ENCODE measurements at places on chromosomes 7 and 10.

DNA sequence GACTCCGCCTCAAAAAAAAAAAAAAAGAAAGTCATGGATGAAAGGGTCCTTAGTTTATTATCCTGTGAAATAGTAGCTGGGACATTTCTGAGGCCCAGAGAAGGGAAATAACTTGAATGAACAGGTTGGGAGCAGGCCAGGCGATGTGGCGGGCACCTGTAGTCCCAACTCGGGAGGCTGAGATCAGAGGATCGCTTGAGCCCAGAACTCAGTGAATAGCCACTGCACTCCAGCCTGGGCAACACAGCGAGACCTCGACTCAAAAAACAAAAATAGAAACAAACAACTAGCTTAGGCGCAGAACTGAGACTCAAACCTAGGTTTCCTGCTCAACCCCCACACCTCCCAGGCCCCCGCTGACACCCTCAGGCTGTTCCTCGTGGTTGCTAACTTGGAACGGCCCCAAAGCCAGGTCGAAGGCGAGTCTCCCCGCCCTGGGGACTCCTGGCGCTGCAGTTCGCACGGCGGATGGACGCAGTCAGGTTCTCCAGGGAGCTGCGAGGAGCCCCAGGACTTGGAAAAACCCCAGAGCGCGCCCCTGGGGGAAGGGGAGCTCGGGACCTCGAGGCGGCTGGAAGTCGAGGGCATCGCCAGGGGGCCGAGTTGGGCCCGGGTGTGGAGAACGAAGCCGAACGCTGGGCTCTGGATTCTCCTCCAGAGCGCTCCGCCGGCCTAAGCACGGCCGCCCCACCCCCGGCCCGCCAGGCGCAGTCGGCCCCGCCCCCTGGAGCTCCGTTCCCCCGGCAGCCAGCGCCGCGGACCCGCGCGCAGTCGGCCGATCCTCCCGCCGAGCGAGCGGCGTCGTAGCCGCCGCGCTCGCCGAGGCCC, at the start of gene STOX1:
Gene STOX1, plus strand, starts transcription at position 768 of the 828 bp plus-strand sequence. CDS start 93 bp downstream, outside the sequence.
- DNase-seq = peak; percentile 36

DNA sequence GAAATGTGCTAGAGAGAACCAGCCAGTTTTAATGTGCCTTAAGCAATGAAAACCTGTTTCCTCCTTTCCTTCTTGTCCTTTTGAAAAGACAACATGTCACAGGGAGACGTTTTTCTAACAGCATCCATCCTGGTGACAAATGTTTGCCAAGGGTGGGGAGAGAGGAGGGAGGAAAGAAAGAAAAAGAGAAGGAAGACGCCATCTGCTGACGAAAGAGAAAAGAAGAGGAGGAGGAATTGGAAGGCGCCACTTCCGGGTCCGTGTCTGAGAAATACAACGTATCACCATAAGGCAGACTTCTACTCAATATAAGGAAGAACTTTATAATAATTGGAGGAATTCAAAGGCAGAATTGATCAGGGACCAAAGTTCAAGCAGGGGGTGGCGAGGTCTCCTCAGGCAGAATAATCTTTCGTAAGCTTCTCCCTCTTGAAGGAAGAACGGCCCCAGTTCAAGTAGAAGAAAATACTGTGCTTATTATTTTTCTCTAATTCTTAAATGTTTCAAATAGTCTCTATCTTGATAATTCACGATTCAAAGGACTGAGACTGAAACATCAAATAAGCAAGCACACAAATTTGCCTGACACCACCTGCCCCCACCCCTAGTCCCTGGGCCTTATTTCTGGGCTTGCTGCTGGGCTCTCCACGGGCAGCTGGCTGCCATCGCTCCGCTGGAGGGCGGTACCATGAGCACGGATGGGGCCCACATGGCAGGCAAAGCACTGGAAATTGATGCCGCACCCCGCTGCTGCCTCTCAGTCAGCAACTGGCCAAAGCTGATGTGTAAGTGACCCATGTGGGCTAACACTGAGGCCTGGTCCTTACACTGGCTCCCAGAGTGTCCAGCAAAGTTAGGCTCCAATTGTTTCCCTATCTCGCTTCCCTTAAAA, 273.7 kb upstream of the KLF14 start:
- peak; percentile 66 for DNase-seq

GRCh38 chr10:10520491-10521385, 496.9 kb upstream of the CELF2 start:
- no peak for DNase-seq

DNA sequence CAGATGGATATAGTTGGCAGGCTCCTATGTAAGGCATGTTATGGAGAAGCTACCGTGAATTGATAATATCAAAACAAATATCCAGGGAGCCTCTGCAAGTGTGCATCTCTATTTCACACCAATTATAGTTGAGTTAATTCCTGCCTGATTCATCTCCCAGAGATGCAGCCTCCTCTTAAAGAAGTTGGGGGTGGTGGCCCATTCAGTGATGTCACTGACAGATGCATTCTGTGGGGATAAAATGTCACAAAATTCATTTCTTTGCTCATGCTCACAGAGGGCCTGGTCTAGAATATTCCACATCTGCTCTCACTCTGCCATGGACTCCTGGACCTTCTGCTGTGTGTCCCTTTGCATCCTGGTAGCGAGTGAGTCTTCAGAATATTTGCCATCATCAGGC, 189.1 kb upstream of the PRSS1 start:
- DNase-seq = no peak

DNA sequence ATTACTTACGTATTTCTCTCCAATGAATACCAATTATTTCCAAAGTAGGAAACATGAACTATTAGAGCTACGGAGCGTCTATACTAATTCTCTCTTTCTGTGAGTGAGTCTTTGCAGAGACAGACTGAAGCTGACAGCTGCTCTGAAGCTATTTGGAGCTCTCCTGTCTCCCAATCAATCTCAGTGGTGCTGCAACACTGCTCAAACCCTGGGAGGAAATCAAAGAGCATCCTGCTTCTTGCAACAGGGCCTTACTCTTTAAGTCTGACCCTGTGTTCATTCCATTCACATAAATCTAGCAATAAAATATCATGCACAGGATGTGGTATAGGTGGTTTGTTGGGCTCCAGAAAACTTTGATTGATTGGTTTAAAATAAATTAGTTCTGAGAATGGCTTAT, 685.7 kb upstream of the IGFBP3 start:
- no peak for DNase-seq

- no peak for DNase-seq
Measured at GRCh38 chr10:120917521-120918250, 66.5 kb downstream of the WDR11 start.

GRCh38 chr10:49010295-49010694, 70.7 kb upstream of the LRRC18 start:
- DNase-seq = no peak

DNA sequence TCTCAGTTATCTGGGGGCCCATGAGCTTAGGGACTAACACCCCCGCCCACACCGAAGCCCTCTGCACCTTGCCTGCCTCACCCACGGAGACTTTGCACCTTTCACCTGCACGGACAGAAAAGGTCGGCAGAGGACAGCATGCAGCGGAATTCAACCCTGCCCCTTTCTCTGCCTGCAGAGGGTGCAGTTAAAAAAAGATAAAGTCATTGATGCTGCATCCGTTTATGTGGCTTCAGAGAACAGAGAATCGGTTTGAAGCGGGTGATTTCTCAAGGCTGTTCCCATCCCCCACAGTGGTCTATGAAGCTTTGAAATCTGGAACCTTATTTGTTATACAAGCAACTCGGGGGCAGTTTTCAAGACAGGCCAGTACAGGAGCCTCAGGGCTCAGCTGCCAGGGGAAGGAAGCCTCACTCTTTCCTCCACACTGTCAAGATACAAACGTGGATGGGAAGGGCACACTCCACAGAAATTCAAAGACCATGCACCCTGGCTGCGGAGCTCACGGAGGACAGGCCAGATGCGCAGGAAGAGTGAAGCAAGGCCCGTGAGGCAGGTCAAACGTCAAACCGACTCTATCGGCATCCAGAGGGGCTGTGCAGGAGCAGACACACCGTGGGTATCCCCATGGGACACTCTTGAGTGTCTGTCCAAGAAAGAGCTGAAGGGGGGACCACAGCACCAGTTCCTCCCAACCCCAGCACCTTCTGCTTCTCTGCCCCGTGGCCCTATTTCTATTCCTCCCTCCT, 66.3 kb downstream of the INSIG1 start:
- DNase-seq = no peak

DNA sequence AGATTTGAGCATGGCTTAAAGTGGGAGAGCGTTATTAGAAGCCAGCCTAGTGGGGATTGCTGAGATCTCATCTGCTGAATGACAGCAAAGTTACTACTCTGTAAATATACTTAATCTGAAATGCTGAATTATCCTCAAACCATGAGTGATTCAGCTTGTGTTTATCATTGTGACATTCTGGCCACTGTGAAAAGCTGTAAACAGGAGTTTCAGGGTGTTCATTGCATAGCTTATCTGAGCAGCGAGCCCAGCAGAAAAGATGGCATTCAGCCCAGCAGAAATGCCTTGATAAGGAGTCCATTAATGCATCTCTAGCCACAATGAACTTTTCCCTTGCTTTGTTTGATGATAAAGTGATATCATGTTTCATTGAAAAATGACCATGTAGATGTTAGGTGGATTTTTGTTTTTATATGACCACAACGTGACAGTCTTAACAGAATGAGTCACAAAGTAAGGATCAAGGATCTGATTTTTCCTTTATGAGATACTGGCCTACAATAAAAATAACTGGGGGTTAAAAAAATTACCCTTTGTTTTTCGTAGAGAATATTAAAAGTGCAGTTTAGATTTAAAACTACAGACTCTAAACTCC, 7.8 kb downstream of the TES start:
- DNase-seq = no peak

DNA sequence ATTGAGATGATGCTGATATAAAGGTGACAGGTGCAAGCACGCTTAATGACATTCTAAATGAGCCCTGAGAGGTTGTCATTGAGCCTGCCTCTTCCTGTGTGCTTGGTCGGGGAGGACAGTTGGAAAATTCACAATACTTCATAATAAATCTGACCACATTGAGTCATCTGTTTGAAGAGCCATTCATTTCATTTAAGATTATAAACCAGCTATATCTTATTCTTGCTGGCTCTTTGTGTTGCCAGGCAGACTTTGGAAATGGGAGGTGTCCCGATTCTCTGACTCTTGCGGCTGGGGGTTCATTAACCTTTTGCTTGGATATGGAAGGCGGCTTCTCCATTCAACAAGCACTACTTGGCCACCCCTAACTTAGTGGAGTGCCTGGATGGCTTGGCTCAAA, 198.2 kb downstream of the FANK1 start:
- DNase-seq = no peak

- DNase-seq = no peak
Measured at GRCh38 chr10:132078746-132079345, 13.1 kb downstream of the JAKMIP3 start.

- no peak for DNase-seq
Measured at GRCh38 chr7:108605559-108606201, 36.0 kb downstream of the DNAJB9 start.

DNA sequence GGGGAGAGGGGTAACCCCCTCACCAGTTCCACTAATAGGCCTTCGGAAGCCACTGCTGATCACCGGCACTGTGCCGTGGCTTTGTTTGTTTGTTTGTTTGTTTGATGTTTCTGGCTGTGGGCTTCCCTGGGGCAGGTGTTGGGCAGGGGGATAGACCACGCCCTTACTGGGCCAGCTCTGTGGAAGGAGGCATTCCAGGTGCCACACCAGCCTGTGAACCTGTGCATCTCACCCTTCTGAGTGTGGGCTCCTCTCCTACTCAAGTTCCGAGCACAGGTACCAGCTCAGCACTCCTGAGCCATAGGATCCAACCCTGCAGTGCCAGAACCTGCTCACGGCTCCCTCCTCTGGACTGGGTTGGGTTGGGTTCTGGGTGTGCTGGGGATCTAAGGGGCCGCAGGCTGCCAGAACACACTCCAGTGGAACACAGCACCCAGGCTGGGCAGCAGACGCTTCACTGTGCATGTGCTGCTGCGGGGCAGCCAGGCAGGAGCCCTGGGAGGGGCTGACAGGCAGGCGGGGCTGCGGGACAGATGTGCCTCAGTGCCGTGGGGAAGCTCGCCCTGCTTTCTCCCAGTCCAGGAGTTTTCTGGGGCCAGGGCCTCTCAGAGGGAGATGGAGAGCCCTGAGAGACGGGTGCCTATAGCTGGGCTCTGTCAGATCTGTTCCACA, 1053.9 kb downstream of the CNTNAP2 start:
- DNase-seq = no peak

GRCh38 chr7:50212016-50212325, 92.5 kb upstream of the IKZF1 start:
- no peak for DNase-seq

DNA sequence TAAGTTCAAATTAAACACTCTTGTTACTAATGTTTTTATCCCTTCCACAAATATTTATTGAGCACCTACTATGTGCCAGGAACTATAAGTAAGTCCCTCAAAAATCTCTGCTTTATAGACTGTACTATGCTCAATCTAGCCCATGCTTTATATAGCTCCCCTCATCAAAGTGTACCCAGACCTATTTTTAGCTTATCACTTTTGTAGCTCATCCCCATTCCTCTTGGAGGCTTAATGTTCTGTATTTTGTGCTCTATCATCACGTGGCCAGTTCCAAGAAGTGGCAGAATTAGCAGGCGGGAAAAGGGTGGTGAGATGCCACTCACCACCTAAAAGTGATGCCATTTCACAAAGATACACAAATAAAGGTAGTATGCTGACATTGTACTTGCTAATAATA, 138.1 kb upstream of the BET1 start:
- DNase-seq = no peak

GRCh38 chr7:80659120-80660055, 20.9 kb downstream of the CD36 start:
- no peak for DNase-seq

GRCh38 chr7:94095316-94096009, 91.3 kb upstream of the BET1 start:
- DNase-seq = no peak

DNA sequence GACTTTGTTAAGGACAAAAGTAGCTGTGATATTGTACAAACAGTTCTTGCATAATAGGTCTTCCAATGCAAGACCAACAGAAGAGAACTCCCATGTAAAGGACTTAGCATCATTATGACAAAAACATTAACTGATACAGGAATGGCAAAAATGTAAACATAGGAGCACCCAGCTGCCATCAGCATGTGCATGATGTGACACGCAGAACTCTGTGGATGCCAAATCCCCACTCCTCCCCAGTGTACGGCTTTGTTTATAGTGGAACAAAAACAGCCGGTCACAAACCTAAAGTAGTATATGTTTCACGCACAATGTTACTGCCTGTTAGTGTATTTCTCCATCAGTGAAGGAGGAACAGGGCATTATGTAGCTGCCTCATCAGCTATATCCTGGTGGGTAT, 316.0 kb upstream of the AOAH start:
- no peak for DNase-seq

DNA sequence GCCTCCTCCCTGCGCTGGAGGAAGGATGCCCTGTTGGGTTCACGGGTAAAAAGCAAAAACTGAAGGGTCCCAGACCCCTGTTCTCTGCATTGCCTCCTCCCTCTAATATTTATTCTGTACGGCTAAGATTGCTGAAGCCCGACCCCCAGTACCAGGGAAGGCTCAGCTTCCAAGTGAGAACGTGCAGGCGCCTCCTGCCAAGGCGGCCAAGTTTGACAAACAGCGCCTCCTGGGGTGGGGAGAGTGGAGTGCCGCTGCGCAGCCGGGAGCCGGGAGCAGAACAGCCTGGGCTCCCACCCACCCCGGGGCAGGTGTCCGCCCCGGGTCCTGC, 4.7 kb upstream of the EBF3 start:
- no peak for DNase-seq
